Vagina (tissue), 2 donors: ENCODE measurements at places on chromosomes 1 and 21.

GRCh38 chr1:86546787-86547221 lies at the start of gene CLCA4:
TSS of gene CLCA4 (plus strand) at chr1:86547078. CDS start at chr1:86547120, 42 bp downstream.
- DNase-seq, result no peak

DNA sequence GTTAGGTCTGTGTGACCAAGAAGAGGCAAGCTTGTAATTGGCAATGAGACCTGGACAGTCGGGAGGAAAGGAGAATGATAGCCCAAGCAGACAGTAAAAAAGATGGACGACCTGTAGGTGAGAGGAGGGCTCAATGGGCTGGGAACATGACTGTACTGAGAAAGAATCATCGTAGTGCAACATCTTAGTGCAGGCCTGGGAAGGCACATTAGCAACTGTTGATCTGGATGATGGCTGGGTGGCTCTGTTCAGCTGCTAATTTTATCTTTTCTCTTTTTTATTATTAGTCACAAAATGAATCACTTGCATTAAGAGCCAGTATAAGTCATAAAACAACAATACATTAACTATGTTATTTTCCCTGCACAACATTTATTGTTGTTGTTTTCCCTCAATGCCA lies 32.9 kb downstream of the IFI44 start:
- DNase-seq, result no peak

DNA sequence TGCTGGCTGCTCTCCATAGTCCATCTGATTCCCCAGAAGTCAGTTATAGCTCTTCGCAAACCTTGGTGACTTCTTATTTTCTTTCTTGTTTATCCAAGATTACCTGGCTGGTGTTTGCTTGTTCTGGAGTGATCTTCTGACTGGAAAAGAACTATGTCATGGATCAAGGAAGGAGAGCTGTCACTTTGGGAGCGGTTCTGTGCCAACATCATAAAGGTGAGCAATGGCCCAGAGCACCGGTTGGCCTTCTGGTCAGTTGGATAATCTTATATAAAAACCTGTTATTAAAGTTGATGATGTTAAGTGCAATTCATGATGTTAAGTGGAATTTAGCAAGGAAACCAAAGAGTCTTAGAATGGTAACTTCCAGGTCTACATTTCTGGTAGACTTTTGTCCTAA lies 672 bp downstream of the DHDDS start:
- DNase-seq, result no peak

DNA sequence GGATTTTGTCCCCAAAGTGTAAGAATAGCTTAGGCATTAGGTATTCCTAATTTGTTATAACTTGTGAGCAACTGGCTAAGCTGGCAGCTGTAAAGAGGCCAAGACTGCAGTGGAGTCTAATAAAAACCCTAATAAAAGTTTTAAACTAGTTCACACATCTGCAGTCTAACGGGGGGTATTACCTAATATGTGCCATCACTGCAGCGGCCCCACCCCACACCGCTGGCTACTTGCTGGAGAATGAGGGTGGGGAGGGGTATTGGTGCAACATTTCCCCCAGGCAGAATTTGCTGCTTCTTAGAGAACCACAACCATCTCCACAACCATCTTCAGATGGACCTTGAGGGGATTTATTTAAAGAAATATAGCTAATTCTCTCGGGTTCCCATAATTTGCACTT lies 135.0 kb downstream of the ZC3H11B start:
- no peak for DNase-seq

DNA sequence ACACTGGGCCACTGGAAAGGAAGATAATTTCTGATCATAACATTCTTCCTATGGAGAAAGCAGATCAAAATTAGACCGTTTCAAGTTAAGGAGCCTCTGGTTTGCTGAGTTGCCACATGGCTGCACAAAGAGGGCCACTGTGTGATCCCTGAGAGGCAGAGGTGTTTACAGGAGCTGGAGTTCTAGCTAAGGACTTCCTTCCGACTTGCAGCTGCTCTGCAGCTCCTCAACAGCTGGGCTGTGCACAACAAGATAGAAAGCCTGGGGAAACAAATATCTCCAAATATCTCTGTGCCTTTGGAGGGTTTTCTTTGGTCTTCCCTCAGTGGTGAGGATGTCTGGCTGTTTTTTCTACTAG lies 26.8 kb downstream of the GADD45A start:
- no peak for DNase-seq

- no peak for DNase-seq
Observed at GRCh38 chr1:48738356-48738755, 38.3 kb downstream of the BEND5 start.

GRCh38 chr21:37631319-37632117 lies 264.9 kb downstream of the DYRK1A start:
- no peak for DNase-seq
